Stimulated activated CD4-positive, alpha-beta T cell treated with anti-CD3 and anti-CD28 coated beads, TNF-alpha, amount 100 ng/mL, for 24 hours (primary cell): ENCODE measurements at places on chromosomes 7 and 10.

DNA sequence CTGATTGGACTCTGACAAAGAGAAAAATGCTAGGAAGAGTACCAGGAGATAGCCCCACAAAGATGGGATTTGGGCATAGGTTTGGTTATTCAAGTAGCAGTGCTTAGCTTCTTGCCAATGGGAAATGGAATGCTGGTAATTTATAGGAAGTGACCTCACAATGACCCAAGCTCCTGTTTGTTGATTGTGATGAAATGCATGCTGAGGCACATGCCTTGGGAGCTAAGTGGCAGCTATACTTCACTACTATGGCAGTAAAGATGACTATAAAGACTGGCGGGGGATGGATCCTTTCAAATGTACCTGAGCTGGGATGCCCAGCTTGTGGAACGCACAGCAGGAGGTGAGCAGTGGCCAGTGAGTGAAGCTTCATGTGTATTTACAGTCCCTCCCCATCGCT lies 153.8 kb downstream of the ZNF22 start:
- DNase-seq = no peak

GRCh38 chr10:124318811-124319210 lies 99.9 kb downstream of the OAT start:
- DNase-seq = no peak

DNA sequence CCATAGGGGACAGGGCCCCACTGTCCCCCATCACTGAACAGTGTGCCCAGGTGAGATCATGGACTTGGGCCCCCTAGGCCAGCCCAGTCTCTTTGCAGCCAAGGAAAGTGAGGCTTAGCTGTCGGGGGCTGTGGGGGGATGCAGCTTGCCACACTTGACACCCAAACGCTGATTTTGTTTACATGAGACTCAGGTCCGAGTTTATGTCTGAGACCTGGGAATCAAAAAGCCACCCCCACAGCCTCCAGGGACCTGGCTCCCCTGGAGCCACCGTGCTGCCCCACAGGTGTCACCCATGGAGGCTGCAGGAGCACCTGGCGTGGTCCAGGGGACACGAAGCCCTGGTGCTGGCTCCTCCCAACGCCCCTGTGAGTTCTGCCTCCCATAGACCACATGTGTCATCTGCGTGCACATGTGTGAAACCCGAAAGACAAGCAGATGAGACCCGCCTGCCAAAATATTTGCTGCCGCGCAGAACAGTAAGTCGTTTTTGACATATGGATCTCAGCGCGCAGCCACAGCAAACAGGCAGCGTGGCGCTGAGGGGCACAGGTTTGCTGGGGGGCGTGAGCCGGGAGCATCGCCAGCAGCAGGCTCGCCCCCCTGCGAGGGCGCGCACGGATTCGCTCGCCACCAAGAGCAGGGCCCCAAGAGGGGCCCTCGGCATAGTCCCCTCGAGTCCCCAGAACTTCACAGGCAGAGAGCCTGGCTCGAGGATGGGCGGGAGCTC lies 112.3 kb downstream of the LHPP start:
- DNase-seq = no peak

DNA sequence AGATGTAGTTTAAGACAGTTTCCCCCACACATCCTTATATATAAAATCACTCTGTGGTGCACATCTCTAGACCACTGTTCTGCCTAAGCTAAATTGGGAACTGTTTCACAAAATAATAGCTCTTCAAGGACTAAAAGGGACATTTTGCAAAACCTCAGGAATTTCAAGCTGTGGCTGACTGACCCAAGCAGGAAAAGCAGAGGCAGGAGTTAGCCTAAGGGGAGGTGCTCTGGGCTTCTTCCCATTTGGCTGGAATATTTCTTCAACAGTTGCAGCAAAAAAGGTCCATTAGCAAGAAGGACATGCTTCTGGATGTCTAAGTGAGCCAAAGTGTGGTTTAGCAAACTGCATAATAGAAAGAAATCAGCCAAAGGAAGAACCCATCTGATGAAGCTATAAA lies 551.2 kb upstream of the ANKRD30A start:
- no peak for DNase-seq

DNA sequence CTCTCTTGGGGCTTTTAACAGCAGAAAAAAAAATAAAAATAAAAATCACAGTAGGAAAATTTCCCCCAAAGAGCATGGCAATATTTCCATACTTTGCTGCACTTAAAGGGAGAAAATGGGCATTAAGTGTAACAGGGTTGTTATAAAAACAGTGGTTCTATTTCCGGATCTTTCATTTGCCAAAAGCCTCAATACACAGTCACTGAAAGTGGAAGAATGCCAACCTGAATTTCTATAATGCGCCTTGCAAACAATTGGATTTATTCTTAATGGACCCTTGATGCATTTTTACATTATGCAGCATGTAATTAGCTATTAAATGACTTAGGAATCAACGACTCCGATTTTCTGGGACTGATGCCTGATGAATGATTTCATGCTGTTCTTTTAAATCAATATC lies 127.6 kb upstream of the NANOS1 start:
- no peak for DNase-seq

DNA sequence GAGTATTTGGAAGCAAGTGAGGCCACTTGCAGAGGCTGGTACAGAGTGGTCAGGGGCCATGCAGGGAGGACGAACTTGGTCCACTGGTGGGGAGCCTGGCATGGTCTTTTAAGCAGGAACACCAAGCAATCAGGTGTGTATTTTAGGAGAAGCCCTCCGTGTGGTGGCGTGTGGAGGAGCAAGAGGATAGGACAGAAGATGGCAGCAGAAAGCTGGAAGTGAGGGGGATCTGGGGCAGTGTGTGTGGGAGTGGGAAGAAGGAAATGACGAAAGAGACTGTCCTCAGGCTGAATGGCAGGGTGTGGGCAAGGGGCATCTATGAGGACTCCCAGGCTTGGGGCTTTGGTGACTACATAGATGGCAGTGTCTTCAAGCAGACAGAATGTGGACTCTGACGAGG lies 51.2 kb downstream of the TEX36 start:
- DNase-seq = no peak

- DNase-seq = no peak
Measured at GRCh38 chr10:67539312-67539711, 156.7 kb downstream of the CTNNA3 start.

DNA sequence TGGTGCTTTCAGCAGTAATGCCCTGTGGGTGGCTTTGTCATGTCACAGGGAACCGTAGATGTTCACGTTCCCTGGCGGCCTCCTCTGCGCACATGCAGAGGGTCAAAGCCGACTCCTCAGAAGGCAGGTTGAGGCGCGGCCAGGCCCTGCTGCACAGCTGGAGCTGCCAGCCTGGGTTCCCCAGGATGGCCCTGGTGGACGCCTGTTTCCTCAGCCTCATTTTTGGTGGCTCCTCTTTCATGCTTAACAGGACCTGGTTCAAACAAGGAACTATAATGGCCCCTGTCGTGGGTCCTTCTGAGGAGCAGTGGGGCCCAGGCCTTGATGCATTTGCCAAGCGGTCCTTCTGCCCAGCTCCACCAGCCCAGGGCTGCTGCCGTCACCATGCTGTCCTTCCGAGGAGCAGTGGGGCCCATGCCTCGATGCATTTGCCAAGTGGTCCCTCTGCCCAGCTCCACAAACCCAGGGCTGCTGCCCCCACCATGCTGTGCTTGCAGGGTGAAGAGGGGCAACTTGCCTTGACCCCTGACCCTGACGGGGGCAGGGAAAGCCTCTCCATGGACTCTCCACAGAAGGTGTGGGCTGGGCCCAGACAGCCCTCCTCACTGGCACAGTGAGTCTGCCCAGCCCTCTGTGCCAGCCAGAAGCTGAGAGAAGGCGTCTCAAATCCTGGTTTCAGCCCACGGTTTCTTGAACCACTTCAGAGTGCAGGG lies 338.2 kb downstream of the TCERG1L start:
- no peak for DNase-seq

GRCh38 chr10:6603142-6604125 lies 23.4 kb upstream of the PRKCQ start:
- no peak for DNase-seq
